Osteoblast (primary cell): ENCODE measurements at places on chromosomes 13 and 19. TPM values are rescaled to one million over a fixed set of nuclear protein-coding genes. Genes with fewer than 3 reads are reported as not detected.

DNA sequence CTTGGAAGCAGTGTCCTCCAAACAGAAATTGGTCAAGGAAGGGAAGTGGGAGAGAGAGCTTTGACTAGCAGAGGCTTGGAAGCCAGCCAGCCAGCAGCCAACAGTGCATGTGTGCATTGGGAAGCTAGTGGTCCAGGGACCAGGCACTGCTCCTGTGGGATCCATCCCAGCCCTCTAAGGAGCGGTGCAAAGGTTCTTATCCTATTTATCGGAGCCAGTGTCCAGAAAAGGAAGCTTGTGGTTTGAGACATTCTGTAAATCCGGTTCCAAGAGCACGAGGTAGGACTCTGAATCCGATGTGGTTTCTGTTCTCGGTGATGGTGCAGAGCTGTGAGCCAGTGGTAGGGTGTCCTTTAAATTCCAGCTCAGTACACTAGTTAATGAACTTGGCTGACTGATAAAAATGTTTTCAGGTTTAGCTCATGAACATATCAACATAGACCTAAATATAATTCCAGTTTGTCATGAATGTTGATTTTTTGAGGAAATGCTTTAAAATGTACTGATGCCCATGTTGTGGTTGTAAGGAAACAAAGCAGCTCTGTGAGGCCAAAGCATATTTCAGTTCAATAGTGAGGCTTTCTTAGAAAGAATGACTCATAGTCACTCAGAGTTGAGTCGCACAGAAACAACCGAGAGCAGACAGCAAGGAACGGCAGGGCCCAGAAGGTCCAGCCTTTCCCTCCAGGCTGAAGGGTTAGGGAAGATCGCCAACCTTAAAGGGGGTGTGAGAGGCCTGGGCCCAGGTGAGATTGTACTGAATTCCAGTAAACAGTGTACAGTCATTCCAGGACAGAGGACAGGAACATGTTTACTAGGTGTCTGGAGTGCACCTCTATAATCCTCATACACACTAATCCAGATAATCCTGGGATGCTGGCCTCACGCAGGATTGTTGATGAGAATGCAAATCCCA, 21.5 kb upstream of the GARRE1 start:
- peaks cover 44% of the 10 kb centered on the region for H3K4me1 ChIP-seq
- DNase-seq = peak; percentile 93
- H3K36me3 ChIP-seq = peaks cover 33% of the 10 kb centered on the region
- peak overlapping the region; percentile 38 for H3K4me3 ChIP-seq
- H3K27me3 ChIP-seq = no peaks in the 10 kb centered on the region

DNA sequence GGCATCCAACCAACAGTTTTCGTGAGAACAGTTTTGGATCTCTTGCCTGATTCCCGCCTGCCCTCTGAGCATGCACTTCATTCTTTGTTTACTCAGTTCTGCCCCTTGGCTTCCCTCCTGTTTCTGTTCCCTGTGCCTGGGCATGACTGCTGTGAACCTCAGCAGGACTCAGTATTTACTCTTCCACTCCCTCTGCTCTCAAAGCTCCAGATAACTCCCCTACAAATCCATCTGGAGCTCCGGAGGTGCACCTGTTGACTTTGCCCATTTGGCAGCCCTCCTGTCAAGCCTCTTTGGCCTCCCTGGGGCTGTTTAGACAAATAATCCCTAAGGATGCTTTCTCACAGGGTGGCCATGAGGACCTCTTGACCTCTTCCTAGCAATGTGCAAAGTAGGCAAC, 34.2 kb upstream of the ARGLU1 start:
- no peak for DNase-seq
- H3K4me1 ChIP-seq = peaks cover 12% of the 10 kb centered on the region
- H3K4me3 ChIP-seq = no peak overlapping the region
- no peaks in the 10 kb centered on the region for H3K27me3 ChIP-seq

DNA sequence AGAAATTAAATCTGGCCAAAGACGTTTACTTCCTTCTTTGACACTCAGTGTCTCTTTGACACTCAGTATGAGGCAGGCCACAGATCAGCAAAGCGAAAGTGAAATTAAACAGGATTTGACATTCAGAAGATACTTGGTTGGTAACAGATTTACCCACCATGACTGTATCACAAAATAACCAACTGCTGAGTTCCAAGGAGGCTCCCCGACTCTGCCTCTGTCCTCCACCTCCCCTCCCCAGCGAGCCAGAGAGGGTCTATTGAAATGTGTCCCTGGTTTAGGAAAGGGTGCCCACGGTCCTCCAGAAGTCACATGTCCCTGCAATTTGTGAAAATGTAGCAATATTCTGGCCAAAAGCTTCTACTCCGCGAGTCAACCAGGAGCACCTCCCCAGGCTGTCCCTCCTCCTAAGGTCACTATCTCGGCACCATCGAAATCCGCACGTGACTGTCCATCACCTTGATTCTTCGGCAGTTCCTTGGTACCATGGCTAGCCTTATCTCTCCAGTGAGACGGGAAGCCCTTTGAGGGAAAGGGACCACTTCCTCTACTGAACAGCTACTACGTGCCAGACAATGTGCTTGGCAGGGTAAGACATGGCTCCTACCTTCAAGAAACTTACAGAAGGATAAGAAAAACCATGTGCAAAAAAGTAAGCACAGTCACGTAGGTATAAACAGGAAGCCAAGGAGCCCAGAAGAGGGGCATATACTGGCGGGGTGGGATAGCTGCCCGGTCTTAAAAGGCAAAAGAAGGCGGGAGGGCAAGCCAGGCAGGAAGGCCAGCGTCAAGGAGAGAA, 1.5 kb downstream of the N4BP2L1 start:
- no peaks in the 10 kb centered on the region for H3K27me3 ChIP-seq
- no peak overlapping the region for H3K27ac ChIP-seq
- H3K4me1 ChIP-seq = peaks cover 19% of the 10 kb centered on the region
- H3K4me3 ChIP-seq = peak overlapping the region; percentile 85
- no peak for DNase-seq
- H3K36me3 ChIP-seq = no peaks in the 10 kb centered on the region

- no peak overlapping the region for H3K4me3 ChIP-seq
- H3K36me3 ChIP-seq = peaks cover 12% of the 10 kb centered on the region
- H3K4me1 ChIP-seq = peaks cover 27% of the 10 kb centered on the region
- no peak overlapping the region for H3K27ac ChIP-seq
- no peaks in the 10 kb centered on the region for H3K27me3 ChIP-seq
Measured at GRCh38 chr13:46748300-46748699, 48.7 kb downstream of the ESD start.

The TJP3 gene
- total RNA-seq = not detected in 2 replicates
